Activated T-helper 17 cell treated with anti-CD3 and anti-CD28 coated beads, Interleukin-2, amount 50 U/mL, for 72 hours (primary cell): ENCODE measurements at places on chromosomes 5 and 9. TPM values are rescaled to one million over a fixed set of nuclear protein-coding genes. Genes with fewer than 3 reads are reported as not detected.

- ATAC-seq = no peak
Measured at GRCh38 chr5:35317586-35317985, 87.3 kb upstream of the PRLR start.

The TNFAIP8 gene
- 170 TPM for total RNA-seq

GRCh38 chr9:131405428-131405827 is 11.5 kb downstream of the PRRC2B start:
- ATAC-seq = no peak

- no peak for ATAC-seq
Measured at GRCh38 chr5:17087035-17087434, 130.4 kb upstream of the BASP1 start.
